ENCODE measurements at places on chromosomes 11 and 22. TPM values are rescaled to one million over a fixed set of nuclear protein-coding genes. Genes with fewer than 3 reads are reported as not detected.

DNA sequence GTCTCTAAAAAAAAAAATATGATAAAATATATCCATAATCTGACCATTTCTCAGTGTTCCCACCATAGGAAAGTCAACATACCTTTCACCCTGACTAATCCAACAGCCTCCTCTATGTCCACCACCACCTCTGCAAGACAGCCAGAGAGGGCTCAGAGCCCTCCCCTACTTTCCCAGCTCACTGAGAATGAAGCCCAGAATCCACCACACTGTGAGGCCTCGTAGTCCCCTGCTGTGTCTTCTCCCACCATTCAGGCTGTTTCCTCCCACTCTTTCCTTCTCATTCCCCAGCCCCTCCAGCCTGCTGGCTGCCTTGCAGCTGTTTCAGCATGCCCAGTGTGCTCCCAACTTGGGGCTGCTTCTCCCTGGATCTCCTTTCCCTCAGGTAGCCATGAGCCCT lies 27.0 kb downstream of the SGSM3 start:
- DNase-seq, result no peak

DNA sequence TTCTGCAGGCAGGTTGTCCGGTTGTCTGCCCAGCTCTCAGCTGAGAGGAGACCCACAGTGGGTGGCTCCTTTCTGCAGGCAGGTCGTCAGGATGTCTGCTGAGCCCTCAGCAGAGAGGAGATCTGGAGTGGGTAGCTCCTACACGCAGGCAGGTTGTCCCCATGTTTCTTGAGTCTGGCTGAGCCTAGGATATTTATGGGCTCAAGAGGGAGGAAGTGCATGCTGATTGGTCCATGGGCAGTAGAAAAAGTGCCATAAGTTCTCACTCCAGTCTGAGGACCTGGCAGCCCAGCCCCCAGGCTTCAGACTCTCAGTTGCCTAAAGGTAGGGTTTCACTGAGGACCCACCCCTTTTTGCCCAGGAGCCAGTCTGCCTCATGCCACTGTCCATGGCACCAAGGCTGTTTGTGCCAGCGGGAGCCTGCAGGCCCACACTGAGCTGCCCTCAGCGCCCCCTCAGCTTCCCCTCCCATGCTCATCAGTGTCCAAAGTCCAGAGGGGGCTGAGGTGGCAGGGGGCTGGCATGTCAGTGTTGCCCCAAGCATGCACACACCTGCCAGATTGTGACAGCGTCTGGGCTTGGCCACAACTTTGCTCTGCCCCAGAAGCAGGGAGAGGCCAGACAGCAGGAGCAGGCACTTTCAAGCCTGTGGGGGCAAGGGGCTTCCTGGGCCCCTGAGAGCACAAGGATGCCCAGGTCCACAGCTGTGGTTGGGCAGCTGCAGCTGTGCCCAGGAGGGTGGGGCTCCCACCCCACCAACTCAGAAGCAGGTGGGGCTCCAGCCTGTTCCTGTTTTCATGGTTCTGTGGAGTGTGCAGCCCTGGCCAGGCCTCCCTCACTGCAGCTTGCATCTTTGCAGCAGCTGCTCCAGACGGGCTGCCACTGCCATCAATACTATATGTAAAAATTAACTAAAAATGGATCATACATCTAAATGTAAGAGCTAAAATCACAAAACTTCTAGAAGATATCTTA lies 3.8 kb upstream of the RNF141 start:
- no peak for DNase-seq

Gene UEVLD
- total RNA-seq, result 25.9 TPM

DNA sequence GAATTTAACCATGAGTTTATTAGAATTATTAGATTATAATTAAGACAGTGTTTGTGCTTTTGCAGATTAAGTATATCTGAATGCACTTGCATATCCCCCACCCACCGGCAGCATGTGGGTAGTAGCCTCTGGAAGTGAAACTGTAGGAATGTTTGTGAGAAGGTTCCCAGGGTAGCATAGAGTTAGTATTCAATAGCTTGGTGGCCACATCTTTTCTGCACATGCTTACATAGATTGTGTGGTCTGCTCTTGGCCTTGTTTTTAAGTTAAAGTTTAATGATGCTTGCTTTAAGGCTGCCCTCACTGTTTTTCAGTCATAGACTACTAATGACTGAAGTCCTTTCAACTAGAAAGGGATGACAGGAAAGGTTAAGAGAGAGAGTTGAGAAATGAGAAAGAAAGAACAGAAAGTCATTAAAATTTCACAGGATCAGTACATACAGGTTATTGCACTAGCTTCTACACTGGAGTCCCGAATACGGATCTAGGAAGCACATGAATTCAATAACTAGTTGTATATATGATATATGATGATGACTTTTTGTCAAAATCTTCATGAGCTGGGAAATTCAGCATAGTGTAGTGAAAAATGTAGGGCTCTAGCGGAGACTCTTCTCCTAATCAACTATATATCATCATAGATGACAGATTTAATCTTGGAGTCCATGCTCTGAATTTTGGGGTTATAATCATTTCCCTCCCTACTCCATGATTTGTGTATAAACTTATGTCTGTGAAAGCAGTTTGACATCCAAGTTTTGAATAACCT lies 137.1 kb downstream of the ARHGAP42 start:
- DNase-seq, result no peak

DNA sequence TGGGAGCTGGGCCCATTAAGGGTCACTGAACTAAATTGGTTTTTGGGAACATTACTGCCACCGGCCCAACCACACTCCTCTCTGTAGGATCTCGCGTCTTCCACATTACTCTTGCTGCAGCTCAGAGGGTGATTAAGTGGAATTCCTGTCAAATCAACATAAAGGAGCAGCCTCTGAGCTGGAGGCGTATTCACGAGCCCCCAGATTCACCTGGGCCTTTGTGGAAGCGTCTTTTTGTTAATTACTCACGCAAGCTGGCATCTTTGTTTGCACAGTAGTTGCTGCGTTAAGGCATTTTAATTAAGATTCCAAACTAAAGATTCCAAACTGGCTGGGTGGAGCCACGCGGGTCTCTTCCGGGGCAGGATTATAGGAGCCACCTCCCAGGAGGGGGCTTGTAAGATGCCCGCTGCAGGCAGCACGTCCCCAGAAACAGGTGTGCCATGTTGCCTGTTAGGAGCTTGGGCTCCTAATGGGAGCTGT lies 21.5 kb upstream of the RFPL3 start:
- DNase-seq, result no peak

Gene SAA4
- not detected for total RNA-seq

Gene WT1
- 0.98 TPM for total RNA-seq

Data from sciatic nerve (tissue), 2 donors.